ENCODE measurements at places on chromosomes 1 and 21.
A peak's percentile ranks its signal among the peaks of the same experiment; 100 is the strongest.

GRCh38 chr1:214563881-214564280 is 12.5 kb upstream of the PTPN14 start:
- no peak for DNase-seq

DNA sequence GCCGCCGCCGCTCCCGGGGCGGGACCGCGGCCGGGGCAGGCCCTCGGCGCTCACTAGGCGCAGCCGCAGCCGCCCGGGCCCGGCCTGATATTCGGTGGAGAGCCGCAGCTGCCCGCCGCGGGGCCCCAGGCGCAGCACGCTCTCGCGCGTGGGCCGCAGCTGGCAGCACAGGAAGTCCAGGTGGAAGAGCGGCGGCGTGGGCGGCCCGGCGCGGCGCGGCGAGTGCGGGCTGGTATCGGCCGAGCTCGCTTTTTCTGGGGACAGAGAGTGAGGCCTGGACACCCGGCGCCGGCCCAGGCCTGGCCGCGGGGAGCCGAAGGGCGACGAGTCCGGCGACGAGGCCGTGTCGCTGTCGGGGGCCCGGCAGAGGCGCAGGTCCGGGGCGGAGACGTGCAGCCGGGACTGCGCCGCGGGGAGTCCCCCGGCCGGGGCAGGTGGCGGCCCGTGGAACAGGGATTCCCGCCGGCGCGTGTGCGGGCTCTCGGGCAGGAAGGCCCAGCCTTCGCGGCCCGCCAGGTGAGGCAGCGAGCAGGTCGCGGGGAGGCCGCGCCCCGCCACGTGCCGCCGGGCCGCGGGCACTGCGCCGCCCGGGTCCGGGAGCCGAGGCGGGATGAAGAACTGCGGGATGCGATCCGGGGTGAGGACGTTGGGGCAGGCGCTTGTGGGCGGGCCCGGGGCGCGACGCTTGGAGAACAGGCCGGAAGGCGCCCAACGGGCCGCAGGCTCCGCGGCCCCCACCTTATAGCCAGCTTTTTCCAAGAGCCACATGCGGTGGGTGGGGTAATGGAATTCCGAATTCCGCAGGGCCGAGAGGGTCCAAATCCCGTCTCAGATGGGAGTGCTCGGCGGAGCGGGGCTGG is 1.2 kb downstream of the C2CD4D start:
- DNase-seq: no peak

DNA sequence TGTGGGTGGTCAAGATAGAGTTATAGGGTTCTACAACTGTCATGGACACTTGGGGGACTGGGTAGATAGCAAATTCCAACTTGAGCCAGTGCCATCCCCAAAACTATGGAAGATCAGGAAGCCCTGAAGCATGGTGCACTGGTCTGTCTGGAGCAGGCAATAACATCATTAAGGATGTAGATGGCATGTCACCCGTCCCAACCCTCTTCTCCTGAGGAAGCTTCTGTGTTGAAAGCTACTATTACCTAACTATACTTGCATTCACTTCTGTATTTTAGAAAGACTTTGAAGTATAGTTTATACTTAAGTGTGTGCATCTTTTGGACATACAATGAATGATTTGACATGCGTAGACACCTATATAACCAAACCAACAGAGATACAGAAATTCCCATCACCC is 32.9 kb downstream of the RABIF start:
- DNase-seq: no peak

- no peak for DNase-seq
Observed at GRCh38 chr1:111770916-111771315, 15.2 kb downstream of the DDX20 start.

DNA sequence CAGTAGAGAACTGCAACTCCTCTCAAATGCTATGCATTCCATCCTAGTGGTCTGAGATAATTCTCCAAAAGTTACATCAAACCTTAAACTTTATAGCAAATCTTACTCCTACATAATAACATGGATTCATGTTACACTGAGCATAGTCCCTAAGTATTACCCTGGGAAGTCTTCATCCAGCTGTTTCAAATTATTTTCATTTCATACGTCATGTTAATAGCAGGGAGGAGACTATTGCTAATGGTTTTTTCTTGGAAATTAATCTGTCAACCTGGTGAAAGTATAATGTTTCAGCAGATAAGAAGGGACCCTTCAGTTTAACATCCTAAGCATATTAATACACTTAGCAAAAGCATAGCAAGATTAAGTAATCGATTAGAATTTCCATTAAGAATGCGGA is 318.1 kb downstream of the USP25 start:
- no peak for DNase-seq

DNA sequence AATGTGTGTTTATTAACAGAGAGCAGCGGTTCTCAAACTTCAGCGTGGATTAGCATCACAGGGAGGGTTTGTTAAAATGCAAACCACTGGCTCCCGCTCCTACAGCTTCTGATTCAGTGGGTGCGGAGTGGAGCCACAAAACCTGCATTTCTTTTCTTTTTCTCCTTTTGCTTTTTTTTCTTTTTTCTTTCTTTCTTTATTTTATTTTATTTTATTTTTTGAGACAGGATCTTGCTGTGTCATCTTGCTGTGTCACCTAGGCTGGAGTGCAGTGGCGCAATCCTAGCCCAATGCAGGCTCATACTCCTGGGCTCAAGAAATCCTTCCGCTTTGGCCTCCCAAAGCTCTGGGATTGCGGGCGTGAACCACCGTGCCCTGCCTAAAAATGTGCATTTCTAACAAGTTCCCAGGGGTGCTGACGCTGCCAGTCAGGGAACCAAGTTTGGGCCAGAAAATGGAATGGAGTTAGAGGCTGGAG is 20.9 kb upstream of the SLC1A7 start:
- no peak for DNase-seq

DNA sequence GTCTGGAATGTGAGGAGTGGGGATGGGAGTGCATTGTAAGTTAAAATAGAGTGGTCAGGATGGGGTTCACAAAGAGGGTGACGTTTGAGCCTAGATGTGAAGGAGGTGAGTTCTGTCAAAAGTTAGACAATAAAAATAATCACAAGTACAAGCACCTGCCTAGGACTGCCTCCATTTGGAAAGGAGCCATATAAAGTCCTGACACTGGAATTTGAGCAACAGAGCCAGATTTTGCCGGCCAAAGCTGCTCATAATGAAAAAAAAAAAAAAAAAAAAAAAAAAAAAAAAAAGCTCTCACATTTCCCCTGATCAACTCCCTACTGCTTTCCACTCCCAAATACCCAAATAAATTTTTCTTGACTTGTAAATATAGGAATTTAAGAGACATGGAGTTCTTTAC is 4.1 kb downstream of the PALMD start:
- DNase-seq: no peak

GRCh38 chr1:228336308-228337030 is 70.2 kb downstream of the TRIM11 start:
- no peak for DNase-seq

DNA sequence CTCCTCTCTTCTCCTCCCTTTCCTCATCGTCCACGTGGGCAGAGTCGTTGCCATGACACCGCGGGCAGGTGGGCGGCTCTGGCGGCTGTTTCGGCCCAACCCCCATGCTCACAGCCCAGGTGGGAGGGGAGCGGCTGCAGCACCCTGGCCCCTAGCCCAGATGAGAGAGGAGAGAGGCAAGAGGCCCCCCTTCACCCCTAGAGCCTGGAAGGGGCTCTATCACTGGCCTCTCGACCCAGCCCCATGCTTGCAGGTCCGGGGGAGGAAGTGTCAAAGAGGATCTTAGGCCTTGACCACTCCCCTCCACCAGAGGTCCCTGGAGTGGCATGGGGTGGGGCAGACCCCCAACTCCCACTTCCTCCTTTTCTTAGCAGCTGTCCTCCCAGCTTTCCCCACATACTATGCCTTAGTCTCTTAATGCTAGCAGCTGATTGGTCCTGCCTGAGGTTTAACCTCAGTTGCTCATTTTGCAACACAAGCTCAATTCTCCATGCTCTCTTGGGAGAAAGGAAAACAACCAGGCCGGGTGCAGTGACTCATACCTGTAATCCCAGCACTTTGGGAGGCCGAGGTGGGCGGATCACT is 10.4 kb downstream of the DLGAP3 start:
- DNase-seq: no peak

GRCh38 chr1:108534759-108535158 is 25.1 kb upstream of the EEIG2 start:
- DNase-seq: no peak

- DNase-seq: no peak
Observed at GRCh38 chr1:109104364-109105151, 9.4 kb upstream of the ELAPOR1 start.

DNA sequence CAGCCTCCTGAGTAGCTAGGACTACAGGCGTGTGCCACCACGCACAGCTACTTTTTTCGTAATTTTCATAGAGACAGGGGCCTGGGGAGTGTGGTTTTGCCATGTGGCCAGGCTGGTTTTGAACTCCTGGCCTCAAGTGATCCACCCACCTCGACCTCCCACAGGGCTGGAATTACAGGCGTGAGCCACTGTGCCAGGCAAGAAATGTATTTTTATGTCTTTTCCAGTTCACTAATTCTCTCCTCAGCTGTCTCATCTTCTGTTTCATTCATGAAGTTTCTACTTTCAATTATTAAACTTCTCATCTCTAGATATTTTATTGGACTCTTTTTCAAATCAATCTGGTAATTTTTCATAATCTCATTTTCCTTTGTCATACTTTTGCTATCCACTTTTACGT is 72.1 kb upstream of the DISP3 start:
- DNase-seq: no peak

DNA sequence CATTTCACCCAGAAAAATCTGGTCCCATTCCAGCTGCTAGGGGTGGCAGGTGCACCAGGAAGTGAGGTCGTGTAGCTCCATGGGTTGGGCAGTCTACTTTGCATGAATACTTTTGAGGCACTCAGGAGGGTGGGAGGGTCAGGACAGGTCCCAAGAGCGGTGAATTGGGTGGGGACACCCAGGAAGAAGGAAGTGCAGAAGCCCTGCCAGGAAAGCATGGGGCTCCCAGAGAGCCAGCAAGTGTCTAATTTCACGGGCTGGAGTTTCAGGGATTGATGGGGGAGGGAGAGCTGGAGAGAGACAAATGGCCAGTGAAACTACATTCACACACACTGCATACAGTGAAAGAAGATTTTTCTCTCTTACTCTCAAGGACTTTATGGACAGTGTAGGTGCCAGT is 137.8 kb downstream of the GALNT2 start:
- DNase-seq: no peak

DNA sequence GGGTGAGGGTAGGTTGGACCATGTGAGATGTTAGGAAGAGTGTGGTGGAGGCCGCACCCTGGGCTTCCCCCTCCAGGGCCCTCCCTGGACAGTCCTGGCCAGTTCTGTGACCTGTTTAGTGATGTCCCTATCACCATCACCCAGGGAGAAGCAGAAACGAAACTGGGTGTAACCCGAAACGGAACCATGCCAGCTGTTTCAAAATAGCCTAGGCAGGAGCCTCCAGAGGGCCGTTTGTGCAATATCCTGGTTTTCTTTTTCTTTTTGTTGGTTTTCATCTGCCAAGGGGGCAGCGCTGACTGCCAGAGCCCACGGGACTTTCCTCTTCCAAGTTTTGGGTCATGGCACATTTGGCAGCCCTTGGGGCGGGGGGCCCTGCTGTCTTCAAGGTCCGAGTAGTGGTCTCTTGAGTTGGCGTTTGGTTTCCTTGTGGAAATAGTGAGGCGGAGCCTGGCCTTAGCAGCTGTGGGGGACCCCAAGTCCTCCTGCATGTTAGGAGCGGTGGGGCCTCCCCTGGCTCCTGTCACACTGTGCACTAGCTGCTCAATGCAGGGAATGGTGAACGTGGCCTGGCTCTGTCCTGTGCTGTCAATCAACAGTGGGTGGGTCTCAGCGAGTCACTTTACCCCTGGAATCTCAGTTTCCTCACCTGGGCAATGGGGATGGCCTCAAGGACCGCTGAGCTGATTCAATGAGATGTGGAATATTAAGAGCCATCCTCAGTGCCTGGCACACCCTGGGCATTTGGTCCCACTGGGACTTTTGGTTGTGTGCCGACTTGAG is 90.7 kb downstream of the ARHGEF10L start:
- no peak for DNase-seq

- peak; percentile 86 for DNase-seq
Observed at GRCh38 chr1:32208891-32209328, at the start of gene DCDC2B. Gene DCDC2B, plus strand, starts transcription at chr1:32209089. Its CDS starts 5 bp downstream, at chr1:32209094.

GRCh38 chr1:44571712-44572571 is 102.3 kb downstream of the TMEM53 start:
- DNase-seq: peak; percentile 61

DNA sequence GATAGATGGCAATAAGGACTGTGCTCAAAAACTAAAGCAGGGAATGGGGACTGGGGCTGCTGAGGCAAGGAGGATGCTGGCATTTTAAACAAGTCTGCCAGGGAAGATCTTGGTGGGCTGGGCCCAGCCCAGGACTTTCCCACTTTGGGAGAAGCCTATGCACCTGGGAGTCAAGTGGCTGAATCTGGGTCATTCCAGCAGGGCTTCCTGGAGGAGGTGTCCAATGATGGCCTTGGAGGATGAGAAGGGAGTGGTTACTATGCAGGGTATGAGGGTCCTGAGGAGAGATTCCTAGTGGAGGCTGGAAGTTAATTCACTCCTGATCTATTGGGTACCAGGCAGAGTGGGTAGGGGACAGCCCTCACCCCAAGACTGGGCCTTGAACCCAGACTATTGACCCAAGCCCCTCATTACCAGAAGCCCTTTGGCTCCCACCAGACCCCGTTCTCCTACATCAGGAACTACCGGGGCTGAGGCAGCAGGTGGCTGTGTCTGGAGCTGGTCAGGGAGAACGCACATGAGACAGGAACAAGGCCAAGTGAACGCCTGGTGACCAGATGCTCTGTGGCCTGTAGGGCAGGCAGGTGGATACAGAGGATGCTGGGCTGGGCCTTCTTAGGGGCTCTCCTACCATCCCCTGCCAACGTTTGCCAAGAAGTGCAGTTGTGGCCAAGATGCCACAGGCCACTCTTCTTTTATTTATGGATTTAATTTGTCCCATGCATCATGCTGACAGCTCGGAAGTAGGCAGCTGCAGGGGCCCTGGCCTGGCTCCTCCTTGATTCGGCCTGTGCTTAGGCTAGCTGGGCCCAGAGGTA is 18.3 kb upstream of the LRP8 start:
- DNase-seq: no peak

GRCh38 chr1:22528451-22528850 is 34.8 kb upstream of the EPHA8 start:
- no peak for DNase-seq

Data from hematopoietic multipotent progenitor cell treated with erythropoietin and hydrocortisone succinate and interleukin-3 and kit ligand, for 15 days (in vitro differentiated cells).